ENCODE measurements at places on chromosomes 13 and 19.
A peak's percentile ranks its signal among the peaks of the same experiment; 100 is the strongest.

DNA sequence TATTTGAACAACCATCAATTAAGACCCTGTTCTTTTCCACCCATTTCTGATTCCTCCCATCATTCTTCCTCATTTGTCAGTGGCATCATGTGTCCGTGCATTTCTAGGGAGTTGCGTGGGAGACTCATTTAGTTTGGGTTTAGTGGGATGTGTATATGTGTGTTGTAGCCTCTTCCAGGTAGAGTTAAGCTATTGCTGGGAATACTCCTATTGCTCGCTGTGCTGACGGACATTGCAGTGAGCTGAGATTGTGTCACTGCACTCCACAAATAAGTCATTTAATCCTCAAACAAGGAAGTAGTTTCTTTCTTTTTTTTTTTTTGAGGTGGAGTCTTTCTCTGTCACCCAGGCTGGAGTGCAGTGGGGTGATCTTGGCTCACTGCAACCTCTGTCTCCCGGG is 42.2 kb upstream of the RCBTB2 start:
- DNase-seq: no peak

- DNase-seq: no peak
Observed at GRCh38 chr19:15337202-15337601, 4.9 kb upstream of the BRD4 start.

- DNase-seq: no peak
Observed at GRCh38 chr19:8224394-8225145, 15.4 kb downstream of the CERS4 start.

- no peak for DNase-seq
Observed at GRCh38 chr13:42706286-42706685, 75.1 kb upstream of the FAM216B start.

GRCh38 chr19:17873786-17874757 is 2.3 kb downstream of the SLC5A5 start:
- peak; percentile 33 for DNase-seq

- no peak for DNase-seq
Observed at GRCh38 chr13:50543141-50543540, 300.4 kb downstream of the DLEU7 start.

- DNase-seq: no peak
Observed at GRCh38 chr19:46442808-46443450, 14.2 kb upstream of the PNMA8C start.

GRCh38 chr13:49315036-49315565 is 67.4 kb downstream of the CDADC1 start:
- no peak for DNase-seq

GRCh38 chr19:46201454-46202310 is 27.9 kb upstream of the IGFL1 start:
- DNase-seq: no peak

- no peak for DNase-seq
Observed at GRCh38 chr19:17553256-17553655, 2.2 kb upstream of the COLGALT1 start.

- no peak for DNase-seq
Observed at GRCh38 chr19:48469934-48470680, 938 bp downstream of the CYTH2 start.

DNA sequence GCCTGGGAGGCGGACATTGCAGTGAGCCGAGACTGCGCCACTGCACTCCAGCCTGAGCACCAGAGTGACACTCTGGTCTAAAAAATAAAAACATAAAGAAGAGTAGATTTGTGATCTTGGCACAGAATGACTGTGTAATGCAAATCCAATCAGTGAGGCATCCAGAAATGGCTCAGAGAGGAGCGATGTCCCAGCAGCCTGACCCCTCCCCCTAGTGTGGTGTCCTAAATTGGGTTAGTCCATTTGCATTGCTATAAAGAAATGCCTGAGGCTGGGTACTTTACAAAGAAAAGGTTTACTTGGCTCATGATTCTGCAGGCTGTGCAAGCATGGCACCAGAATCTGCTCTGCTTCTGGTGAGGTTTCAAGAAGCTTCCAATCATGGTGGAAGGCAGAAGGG is 59.1 kb upstream of the ZNF30 start:
- DNase-seq: no peak

DNA sequence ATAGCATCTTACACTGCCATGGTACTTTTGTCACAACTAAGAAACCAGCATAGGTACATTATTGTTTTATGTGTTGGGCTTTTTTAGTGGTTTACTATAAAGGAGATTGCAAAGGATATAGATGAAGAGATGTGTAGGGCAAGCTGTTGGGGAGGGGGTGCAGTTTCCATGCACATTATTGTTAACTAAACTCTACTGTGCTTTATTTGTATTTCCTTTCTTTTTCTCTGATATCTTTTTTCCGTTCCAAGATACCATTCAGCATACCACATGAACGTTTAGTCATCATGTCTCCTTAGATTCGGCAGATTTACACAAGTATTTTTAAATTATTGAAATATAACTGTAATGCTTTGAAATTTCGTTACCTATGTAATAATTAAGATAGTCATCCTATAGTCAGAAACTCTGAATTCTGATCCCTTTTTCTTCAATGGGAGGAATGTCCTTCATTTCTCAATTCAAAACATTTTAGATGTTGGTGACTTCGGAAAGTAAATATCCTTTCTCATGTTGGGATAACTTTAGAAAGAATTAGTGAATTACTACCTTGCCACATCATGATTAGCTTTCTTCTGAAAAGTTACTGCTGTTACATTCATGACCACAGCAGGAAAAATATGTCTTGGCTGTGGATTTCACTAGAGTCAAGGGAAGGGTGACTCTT is 82.8 kb downstream of the FRY start:
- no peak for DNase-seq

- DNase-seq: no peak
Observed at GRCh38 chr19:2488942-2489731, 13.2 kb downstream of the GADD45B start.

GRCh38 chr19:15869109-15869555 is 28.7 kb downstream of the CYP4F2 start:
- DNase-seq: peak; percentile 16

- DNase-seq: no peak
Observed at GRCh38 chr13:80400164-80400864, 59.4 kb upstream of the SPRY2 start.

DNA sequence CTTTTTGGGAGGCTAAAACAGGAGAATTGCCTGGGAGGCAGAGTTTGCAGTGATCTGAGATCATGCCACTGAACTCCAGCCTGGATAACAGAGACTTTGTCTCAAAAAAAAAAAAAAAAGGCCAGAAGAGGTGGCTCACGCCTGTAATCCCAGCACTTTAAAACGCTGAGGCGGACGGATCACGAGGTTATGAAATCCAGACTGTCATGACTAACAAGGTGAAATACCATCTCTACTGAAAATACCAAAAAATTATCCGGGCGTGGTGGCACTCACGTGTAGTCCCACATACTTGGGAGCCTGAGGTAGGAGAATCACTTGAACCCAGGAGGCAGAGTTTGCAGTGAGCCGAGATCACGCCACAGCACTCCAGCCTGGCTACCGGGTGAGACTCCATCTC is 39.9 kb downstream of the ZNF611 start:
- DNase-seq: no peak

DNA sequence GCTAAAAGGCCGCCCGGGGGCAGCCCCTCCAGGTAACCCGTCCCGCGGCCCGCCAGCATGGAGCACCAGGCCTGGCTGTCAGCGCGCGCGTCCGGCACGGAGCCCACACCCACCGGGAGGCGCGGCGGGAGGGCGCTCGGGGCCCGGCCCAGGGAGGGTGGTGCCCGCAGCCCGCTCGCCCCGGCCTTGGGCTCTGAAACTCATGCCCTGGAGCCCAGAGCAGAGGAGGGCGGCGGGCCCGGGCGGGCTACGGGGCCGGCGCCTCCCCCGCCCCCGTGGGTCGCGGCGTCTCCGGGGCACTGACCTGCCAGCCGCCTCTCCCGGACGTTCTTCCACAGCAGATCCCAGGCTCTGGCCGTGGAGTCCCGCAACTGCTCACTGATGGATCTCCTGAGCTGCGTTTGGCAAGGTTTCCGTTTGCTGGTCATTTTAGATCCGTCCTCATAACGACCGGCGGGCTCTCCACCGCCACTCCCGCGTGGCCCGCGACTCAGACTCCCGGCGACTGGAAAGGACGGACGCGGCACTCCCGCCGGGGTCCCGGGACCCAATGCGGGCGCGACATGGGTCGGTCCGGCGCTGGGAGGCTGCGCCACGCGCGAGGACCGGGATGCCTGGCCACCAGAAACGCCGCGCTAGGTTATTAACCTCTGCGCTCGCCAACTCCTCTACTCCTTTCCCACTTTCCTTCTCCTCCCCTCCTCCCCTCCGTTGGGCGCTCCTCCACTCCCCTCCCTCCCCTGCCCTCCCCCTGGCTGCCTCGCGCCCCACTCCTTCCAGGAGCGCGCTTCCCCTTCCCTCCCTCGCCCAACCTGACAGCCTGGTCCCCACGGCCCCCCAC is 64.7 kb upstream of the STARD13 start:
- no peak for DNase-seq

DNA sequence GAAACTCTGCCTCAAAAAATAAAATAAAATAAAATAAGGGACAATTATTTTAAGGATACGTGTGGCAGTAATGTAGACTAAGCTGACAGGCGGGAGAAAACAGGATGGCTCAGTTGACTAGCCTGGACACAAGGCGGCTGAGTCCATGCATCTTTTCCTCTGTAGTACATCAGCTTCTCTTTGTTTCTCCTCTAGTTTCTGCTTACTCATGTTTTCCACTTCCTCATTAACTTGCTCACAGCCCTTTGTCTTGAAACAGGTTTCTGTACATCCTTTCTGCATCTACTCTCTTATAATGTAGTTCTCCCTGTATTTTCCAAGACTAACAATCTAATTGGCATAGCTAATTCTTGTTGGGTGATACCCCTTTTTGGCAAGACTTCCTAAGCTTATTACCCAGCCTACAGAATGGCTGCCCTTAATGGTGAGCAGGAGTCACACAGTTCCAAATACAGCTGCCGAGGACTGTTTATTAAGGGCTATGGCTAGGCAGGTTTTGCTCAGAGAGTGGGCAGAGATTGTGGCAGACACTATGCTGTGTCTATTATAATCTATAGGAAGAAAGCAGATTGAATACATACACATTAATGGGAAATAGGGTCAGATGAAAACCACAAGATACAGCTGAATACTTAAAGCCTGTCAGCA is 58.7 kb upstream of the KLF5 start:
- DNase-seq: no peak

GRCh38 chr13:95258619-95259194 is 42.5 kb downstream of the ABCC4 start:
- DNase-seq: no peak

DNA sequence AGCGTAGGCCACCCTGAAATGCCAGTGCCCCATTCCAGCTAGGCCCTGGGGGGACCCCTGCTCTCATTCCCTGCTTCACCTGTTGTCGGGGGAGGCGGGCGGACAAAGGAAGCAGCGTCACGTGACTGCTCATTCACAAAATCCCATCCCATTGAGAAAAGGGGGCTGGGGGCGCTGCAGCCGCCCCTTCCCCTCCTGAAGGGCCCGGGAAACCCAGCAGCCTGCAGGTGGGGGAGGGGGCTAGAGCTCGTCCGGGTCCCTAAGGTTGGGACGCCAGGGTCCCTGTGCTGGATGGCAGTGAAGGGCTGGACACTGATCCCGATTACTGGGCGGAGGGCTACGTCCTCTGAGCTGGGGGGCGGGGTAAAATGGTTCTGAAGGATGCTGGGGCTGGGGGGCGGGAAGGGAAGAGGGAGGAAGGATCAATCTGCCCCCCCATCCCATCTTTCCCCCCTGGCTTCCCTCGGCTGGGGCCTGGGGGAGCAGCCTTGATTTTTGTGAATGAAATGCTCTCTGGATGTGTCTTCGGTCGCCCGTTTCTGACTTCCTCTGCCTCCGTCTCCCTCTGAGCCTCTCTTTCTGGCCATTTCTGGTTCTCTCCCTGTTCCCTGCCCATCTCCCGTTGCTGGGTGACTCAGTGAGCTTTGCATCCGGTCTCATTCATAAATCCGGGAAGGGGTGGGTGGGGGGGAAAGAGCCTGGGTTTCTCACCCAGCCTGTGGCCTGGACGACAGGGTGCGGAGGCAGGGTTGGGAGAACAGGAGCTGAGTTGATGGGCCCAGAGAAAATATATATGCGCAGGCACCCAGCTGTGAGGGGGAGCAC is 816 bp downstream of the SPRED3 start:
- no peak for DNase-seq

- DNase-seq: no peak
Observed at GRCh38 chr13:59458908-59459579, 704.7 kb downstream of the DIAPH3 start.

DNA sequence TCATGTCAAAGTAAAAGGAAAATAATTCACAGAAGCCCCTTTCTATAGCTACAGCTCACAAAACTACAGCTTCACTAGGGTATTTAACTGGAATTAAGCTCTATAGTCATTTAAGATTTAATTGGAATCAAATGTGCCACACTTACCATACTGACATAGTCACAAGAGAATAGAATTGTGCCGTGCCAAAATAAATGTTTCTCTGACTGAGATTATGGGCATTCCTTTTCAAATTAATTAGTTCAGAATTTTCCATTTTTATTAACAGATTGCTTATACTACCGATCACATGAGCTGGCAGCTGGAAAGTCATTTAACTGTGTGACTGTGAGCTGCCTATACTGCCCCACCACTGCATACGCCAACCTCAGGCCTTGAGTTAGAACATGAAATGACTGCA is 108.4 kb downstream of the LHFPL6 start:
- no peak for DNase-seq

- no peak for DNase-seq
Observed at GRCh38 chr13:43894438-43894837, 14.7 kb downstream of the LACC1 start.

GRCh38 chr13:41231786-41232185 is 31.6 kb downstream of the MTRF1 start:
- no peak for DNase-seq

DNA sequence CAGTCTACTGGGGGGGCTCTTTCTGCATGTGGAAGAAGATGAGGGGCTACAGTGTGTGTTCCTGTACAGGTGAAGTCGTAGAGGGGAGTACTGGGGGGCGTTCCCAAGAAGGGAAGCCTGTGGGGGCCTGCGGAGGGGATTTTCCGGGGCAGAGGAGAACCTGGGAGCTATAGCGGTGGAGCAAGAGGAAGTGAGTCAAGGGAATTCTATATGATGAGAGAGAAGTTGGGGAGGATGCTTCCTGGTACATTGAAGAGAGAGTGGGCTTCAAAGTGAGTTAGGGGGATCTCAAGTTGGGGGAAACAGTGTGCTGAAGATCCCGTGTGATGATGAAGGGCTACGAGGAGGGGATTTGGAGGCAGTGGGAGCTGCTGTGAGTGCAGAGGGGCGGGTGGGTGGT is 1.9 kb upstream of the CACNG8 start:
- DNase-seq: no peak

GRCh38 chr13:31848621-31849020 is 109.3 kb downstream of the RXFP2 start:
- no peak for DNase-seq

GRCh38 chr19:43318796-43319314 is 34.6 kb upstream of the CD177 start:
- no peak for DNase-seq

- no peak for DNase-seq
Observed at GRCh38 chr13:95122063-95122462, 179.2 kb downstream of the ABCC4 start.

DNA sequence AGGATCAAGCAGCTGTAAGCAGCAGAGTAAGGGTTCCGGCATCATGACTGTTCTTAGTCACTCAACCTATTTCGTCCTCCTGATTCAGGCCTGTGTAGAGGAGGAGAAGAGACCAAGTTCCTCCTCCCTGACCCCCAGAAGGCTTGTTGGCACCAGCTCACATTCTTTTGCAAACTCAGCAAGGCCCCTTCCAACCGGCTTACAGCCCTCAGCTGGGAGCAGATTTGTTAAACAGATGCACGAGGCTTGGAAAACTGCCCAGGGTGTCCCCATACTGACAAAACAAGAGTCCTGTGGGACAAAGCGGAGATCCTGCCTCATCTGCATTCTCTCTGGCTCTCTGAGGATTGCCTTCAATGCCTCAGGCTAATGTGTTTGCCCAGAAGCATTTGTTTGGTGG is 113.2 kb upstream of the SOX21 start:
- no peak for DNase-seq

Measured in stimulated activated CD4-positive, alpha-beta T cell treated with anti-CD3 and anti-CD28 coated beads, Interleukin-1b, Interleukin-23, amount 100 ng/mL, for 1 hour (primary cell).